ENCODE measurements at places on chromosomes 7 and 10.

DNA sequence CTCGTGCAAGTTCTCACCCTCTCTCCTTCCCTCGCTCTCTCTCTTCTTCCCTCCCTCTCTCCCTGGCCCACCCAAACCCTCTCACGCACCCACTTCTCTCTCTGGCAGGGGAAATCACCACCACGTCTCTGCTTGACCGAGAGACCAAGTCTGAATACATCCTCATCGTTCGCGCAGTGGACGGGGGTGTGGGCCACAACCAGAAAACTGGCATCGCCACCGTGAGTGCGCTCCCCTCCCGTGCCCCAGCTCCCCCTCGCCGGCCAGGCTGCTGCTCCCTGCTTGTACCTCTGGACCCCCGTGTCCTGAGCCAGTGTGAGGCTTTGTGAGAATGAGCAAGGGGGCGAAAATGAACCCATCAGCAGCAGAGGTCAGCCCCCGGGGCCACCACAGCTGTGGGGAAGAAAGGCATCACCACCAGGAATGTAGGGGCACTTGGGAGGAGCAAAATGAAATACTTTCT, 25.5 kb downstream of the C10orf105 start:
- no peak for DNase-seq

- DNase-seq: no peak
Observed at GRCh38 chr10:557792-558328, 131.6 kb downstream of the DIP2C start.

DNA sequence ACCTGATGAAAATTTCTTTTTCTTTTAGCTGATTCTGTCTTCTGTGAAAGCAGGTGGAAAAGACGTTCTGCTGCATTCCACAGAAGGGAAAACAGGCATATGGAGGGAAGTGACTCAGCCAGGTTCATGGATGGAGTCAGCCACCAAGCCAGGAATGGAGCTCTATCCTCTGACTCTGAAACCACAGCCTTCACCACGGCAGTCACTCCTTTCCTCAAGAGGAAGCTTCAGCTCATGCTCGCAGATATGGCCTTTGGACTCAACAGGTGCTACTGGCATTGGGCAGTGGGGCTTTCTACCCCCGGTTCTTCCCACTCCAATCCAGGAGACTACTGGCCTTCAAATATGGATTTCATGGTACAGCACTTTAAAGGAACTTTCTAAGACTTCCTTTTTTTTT, 11.5 kb upstream of the PLAU start:
- no peak for DNase-seq

DNA sequence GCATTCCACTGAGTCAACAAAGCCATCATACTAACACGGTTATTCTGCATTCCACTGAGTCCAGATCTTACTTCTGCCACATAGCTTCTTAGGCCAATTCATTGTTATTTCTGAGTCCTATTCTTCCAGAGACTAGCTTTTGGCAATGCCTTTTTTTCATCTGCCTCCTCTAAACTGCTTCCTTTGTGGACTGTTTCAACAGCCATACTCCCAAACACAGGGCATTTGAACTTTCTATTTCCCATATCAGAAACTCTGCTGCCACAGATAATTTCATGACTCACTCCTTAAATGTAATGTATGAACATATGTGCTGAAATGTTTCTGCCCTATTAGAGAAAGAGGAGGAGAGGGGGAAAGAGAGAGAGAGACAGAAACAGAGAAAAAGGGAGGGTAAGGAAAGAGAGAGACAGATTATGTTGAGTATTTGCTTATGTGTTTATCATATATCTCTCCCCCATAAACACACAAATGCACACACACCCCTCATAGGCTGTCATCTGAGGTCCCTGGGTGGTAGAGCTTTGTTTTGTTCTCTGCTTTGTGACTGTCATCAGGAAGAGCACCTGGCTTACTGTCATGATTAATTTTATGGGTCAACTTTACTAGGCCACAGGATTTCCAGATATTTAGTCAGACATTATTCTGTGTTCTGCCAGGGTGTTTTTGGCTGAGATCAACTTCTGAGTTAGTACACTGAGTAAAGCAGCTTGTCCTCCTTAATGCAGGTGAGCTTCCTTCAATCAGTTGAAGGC, 308.0 kb upstream of the KCND2 start:
- no peak for DNase-seq

DNA sequence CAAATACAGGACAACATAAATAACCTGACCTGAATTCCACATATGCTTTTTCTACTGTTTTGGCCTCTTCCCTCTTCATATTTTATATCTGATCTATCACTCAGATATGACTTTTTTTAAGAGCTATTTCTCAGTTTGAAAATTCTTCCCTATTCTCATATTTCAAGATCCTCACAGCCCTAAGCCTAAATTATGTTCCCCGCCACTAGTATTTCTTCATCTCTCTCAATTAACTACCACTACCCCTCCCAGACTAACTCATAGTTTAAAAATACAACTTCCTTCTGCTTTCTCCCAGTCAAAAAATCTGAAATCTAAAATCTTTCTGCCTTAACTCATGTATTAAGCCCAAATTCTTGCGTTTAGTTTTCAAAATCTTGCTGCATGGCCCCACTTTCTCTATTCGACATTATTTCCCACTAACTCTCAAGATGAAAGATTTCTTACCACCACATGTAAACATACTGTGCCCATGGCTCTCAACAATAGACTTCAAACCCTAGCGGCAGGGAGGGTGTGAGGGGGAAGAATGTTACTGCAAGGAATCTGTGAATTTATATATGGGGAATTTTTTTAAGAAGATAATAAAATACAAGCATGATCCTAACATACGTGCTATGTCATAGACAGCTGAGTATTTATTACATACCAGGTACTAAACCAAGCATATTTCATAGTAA, 64.6 kb downstream of the TFEC start:
- DNase-seq: no peak

DNA sequence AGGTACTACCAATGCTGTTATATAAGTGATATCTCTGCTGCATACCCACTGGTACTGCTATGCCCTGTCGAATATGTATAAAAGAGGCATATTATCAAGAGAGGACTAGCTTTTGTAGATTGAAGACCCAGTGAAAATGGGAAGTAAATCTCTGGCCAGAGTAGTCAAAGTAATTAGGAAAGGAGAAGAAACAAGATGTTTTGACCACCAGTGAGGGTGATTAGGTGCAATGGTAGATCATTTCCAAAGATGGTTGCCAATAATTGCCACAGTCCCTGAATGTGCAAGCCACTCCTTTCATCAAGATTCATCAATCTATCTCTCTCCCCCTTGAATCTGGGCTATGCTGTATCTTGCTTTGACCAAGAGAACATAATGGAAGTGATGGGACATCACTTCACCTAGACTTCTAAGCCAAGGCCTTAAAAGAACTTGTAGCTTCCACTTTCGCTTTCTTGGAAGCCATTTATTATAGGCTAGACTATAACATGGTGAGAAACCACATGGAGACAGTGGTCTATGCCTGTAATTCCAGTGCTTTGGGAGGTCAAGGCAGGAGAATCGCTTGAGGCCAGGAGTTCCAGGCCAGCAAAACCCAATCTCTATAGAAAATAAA, 52.6 kb upstream of the ST8SIA6 start:
- peak; percentile 27 for DNase-seq

DNA sequence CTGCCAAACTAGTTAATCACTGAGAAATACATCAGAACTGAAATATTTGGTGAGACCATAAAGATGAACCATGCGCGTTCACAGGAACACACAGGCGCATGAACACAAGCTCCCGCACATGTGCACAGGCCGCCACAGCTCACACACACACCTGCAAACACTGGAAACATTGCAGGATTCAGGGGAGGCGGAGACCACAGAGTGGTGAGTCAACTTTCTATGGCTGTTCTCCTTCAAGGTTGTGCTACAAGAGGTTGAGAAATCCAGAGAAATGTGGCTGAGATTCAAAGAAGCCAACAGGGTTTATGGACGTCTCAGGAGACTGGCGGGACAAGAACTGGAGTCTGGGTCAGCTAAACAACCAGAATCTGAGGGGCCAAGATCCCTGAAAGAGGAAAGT, 17.8 kb downstream of the ESYT2 start:
- DNase-seq: peak; percentile 69

DNA sequence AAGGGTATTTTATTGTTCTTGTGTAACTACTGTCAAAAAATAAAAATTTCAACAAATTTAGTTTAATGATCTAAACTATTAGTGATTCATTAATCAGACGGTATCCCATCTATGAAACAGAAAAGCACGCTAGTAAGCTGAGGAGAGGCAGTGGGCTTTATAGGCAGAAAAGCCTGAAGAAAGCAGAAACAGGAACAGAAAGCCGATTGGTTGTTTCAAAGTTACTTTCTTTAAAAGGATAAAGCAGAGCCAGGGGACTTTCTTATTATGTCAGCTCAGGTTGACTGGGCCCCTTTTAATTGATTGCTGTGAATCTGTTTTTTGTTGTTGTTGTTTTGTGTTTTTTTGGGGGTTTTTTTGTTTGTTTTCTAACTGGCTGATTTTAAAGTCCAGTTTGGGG, 105.5 kb downstream of the TES start:
- DNase-seq: no peak

GRCh38 chr10:5014936-5015335, 11.3 kb upstream of the AKR1C2 start:
- no peak for DNase-seq

GRCh38 chr7:97313900-97314299, 196.4 kb downstream of the SDHAF3 start:
- no peak for DNase-seq

- DNase-seq: peak; percentile 13
Observed at GRCh38 chr7:96837593-96837992, 127.9 kb upstream of the SEM1 start.

DNA sequence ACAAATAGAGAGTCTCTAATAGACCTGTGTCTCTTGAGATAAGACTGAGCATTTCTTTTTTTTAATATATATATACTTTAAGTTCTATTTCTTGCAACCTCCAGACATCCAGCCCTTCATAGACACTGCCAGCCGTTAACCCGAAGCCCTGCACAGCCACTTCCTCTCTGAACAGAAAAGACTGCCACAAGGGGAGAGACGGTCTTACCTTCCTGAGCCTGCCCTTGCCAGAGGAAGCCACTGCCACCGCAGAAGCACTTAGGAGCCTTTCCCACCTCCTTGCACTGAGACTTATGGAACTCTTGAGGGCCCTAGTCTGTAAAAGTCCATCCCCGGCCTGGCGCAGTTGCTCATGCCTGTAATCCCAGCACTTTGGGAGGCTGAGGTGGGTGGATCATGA, 31.8 kb upstream of the PRSS1 start:
- peak; percentile 37 for DNase-seq

DNA sequence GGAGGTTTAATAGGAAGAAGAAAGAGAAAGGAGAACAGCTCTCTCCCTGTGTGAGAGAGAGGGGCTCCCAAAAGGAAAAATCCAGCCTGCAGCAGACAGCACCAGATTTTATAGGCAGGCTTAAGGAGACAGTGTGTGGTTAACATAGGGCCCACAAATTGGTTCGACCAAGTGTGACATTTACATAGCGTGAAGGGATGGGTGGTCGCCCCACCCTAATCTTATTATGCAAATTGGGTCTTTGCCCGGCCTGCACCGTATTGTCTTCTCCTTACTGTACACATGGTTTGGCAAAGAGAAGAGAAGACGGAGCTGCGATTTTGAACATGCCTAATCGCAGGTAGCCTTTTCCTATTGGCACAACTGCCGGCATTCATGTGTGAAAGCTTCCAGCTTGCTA, 756.3 kb downstream of the NXPH1 start:
- no peak for DNase-seq

- DNase-seq: no peak
Observed at GRCh38 chr7:16135658-16136057, 285.7 kb downstream of the CRPPA start.

GRCh38 chr10:109838592-109839244, 84.6 kb downstream of the XPNPEP1 start:
- DNase-seq: no peak

GRCh38 chr10:60367024-60367423, 22.7 kb downstream of the ANK3 start:
- no peak for DNase-seq

DNA sequence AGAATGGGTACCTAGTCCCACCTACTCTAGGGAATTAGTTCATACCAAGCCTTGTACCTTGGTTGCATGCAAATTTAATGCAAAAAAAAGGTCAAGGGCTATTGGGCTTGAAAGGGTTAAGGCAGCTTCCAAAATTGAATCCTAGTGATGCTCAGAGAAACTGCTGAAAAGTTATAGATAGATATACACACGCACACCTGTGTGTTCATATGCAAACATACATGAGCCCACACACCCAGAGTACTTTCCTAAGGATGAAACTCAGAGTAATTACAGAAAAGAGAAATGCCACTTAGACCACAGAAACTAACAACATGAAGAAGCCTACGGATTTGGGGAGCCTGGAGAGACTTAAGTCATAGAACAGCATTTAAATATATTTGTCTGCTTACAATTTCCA, 1.5 kb downstream of the SLC25A13 start:
- no peak for DNase-seq

DNA sequence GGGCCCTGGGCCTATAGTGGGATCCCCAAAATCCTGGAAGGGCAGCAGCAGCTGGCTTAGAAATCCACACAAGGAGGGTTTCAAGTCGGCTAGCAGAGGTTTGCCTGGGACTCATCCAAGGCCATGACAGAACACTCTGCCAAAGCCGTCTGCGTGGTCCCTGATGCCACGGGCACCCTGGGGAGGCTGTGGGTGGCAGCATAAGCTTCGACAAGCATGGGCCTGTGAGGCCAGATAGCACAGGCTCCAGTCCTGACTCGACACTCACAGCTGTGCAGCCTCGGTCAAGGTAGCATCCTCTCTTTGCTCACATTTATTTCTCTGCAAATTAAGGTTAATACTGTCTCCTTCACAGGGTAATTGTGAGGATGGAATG, 138.3 kb downstream of the JCAD start:
- no peak for DNase-seq

- no peak for DNase-seq
Observed at GRCh38 chr7:101910991-101911799, 93.8 kb downstream of the CUX1 start.

- no peak for DNase-seq
Observed at GRCh38 chr10:84098667-84099066, 40.6 kb upstream of the GHITM start.

DNA sequence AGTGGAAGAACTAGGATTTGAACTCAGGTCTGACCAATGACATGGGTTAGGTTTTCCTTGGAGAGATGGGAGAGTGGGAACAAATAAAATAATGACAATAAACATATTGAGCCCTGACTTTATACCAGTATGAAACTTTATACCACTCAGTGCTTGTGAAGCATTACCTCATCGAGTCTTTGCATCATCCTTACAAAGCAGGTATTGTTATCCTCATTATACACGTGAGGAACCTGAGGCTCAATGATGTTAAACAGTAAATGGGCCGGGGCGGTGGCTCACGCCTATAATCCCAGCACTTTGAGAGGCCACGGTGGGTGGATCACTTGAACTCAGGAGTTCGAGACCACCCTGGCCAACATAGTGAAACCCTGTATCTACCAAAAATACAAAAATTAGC, 47.7 kb downstream of the HHEX start:
- no peak for DNase-seq

DNA sequence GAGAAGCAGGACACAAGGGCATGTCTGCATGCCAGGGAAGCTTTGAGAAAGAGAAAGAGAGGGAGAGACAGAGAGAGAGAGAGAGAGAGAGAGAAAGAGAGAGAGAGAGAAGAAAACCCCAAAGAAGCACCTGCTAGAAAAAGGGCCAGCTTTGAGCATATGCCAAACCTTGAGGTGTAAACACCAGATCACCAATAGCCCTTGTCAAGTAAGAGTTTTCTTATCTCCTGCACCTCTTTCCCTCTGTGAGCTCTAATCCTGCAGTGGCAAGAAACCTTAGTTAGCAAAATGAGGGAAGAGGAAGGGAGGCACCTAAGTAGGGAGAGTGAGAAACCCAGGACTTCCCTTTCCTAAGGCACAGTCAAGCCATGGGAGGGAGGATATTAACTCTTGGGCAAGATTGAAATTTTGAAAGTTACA, 11.3 kb upstream of the TRDMT1 start:
- no peak for DNase-seq

- DNase-seq: no peak
Observed at GRCh38 chr7:69857014-69857413, 258.7 kb downstream of the AUTS2 start.
